ENCODE measurements at places on chromosomes 5 and 9. TPM values are rescaled to one million over a fixed set of nuclear protein-coding genes. Genes with fewer than 3 reads are reported as not detected.

HNRNPAB gene
- 62.4 TPM for polyA plus RNA-seq

PPP2CA gene
- polyA plus RNA-seq = 145 TPM

PIP5K1B gene
- polyA plus RNA-seq = 0.54 TPM

GABRG2 gene
- not detected for polyA plus RNA-seq

SPINK1 gene
- polyA plus RNA-seq = not detected

KIAA0825 gene
- 0.68 TPM for polyA plus RNA-seq

Data from naive thymus-derived CD4-positive, alpha-beta T cell (primary cell).